ENCODE measurements at places on chromosomes 12 and 14. TPM values are rescaled to one million over a fixed set of nuclear protein-coding genes. Genes with fewer than 3 reads are reported as not detected.

KLRK1 gene
- total RNA-seq: 0.96 TPM

PTGER2 gene
- total RNA-seq: 4.3 TPM

DNA sequence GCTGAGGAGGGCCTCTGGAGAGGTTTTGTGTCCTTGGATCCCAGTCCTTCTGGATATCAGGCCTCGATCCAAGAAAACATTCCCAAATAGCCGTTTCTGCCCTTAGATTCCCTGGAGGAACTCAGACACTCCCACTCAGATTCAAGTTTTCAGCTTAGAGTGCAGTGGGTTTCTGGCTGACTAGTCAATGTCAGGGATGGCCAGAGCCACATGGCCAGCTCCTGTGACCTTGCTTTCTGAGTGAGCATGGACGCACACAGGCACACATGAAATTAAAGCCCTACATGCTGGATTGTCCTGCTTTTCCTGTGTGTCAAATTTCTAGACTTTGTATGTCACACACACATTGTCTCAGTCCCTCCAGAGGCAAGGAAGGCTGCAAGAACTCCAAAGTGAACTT is 86.2 kb downstream of the TNFAIP2 start:
- H3K4me1 ChIP-seq: no peaks in the 10 kb centered on the region
- no peak for DNase-seq
- H3K27ac ChIP-seq: no peak overlapping the region
- H3K36me3 ChIP-seq: no peaks in the 10 kb centered on the region
- no peak overlapping the region for H3K4me3 ChIP-seq

GRCh38 chr14:90455100-90455571 is 58.3 kb downstream of the CALM1 start:
- no peaks in the 10 kb centered on the region for H3K36me3 ChIP-seq
- no peak for DNase-seq
- H3K4me3 ChIP-seq: no peak overlapping the region
- peaks cover 13% of the 10 kb centered on the region for H3K4me1 ChIP-seq
- H3K27ac ChIP-seq: no peak overlapping the region
- H3K27me3 ChIP-seq: no peaks in the 10 kb centered on the region

DNA sequence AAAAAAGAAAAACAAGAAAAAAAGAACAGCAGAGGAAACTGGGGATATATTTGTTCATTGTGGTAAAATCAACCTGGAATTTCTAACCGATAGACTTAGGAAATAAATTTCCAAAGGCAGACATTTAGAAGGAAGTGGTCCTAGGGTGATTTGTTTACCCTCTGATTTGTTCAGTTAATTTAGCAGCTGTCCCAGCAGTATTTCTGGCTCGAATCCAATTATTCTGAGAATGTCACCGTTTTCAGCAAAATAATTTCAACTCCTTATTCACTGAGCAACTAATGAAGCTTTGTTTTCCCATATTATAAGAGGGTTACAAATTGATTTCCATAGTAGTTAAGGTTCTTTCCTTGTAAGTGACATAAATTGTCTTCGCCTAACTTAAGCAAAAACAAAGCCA is 285.2 kb upstream of the SYT10 start:
- DNase-seq: no peak
- H3K4me1 ChIP-seq: no peaks in the 10 kb centered on the region
- no peaks in the 10 kb centered on the region for H3K36me3 ChIP-seq
- no peaks in the 10 kb centered on the region for H3K27me3 ChIP-seq
- H3K4me3 ChIP-seq: no peak overlapping the region

GRCh38 chr12:115916910-115917668 is 360.4 kb downstream of the MED13L start:
- no peaks in the 10 kb centered on the region for H3K36me3 ChIP-seq
- H3K27me3 ChIP-seq: peaks cover 46% of the 10 kb centered on the region
- peaks cover 5% of the 10 kb centered on the region for H3K4me1 ChIP-seq
- no peak overlapping the region for H3K4me3 ChIP-seq
- peak; percentile 82 for DNase-seq
- H3K27ac ChIP-seq: no peak overlapping the region

DNA sequence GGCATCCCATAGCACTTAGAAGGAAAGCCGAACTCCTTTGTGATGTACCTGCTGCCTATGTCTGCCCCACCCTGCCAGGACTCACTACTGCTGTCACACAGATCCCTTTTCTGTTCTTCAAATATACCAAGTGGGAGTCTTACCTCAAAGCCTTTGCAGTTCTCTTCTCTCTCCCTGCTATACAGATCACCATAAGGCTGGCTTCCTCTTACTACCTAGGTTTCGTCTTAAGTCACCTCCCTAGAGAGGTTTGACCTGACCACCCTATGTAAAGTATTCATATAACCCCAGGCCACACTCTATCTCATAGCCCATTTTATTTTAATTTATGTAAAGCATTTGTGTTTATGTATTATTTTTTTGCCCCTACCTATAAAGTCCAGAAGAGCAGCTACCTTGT is 117.6 kb downstream of the CRADD start:
- no peaks in the 10 kb centered on the region for H3K4me1 ChIP-seq
- no peaks in the 10 kb centered on the region for H3K36me3 ChIP-seq
- no peaks in the 10 kb centered on the region for H3K27me3 ChIP-seq
- no peak overlapping the region for H3K4me3 ChIP-seq
- DNase-seq: no peak

DNA sequence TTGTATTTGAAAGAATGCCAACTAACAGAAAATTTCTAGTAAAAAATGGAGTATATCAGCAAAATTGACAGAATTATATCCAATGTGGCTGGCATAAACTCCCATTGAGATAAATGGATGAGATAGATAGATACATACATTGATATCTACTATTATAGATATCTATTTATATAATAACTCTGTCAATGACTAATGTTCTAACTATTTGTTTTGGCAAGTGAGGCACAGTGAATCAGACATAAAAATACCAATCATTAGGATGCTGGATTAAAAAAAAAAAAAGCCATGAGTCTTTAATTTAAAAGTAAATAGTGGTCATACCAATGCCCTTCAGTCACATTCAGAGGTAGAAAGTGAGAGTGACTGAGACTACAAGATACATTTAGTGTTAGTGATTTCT is 33.7 kb upstream of the GLIPR1 start:
- no peaks in the 10 kb centered on the region for H3K36me3 ChIP-seq
- H3K4me3 ChIP-seq: no peak overlapping the region
- H3K4me1 ChIP-seq: no peaks in the 10 kb centered on the region
- DNase-seq: no peak

DNA sequence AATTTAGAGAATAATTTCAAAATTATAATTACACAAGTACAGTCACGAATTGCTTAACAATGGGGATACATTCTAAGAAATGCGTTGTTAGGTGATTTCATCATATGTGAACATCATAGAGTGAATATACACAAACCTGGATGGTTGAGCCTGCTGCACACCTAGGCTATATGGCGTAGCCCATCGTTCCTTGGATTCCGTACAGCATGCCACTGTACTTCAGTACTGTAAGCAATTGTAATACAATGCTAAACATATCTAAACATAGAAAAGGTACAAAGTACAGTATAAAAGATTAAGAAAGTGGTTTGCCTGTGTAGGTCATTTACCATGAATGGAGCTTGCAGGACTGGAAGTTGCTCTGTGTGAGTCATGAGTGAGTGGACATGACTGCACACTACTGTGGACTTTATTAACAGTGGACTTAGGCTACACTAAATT is 286.2 kb downstream of the CACNA1C start:
- DNase-seq: peak; percentile 30
- no peaks in the 10 kb centered on the region for H3K4me1 ChIP-seq
- no peak overlapping the region for H3K4me3 ChIP-seq
- H3K27me3 ChIP-seq: no peaks in the 10 kb centered on the region

GRCh38 chr12:94143438-94143837 is 4.9 kb upstream of the PLXNC1 start:
- H3K4me3 ChIP-seq: no peak overlapping the region
- no peak overlapping the region for H3K27ac ChIP-seq
- H3K4me1 ChIP-seq: peaks cover 6% of the 10 kb centered on the region
- DNase-seq: no peak
- no peaks in the 10 kb centered on the region for H3K36me3 ChIP-seq
- H3K27me3 ChIP-seq: no peaks in the 10 kb centered on the region

GRCh38 chr12:94178054-94178453 is 29.7 kb downstream of the PLXNC1 start:
- H3K27ac ChIP-seq: no peak overlapping the region
- no peaks in the 10 kb centered on the region for H3K27me3 ChIP-seq
- peaks cover 21% of the 10 kb centered on the region for H3K4me1 ChIP-seq
- no peaks in the 10 kb centered on the region for H3K36me3 ChIP-seq
- no peak for DNase-seq
- H3K4me3 ChIP-seq: no peak overlapping the region

DNA sequence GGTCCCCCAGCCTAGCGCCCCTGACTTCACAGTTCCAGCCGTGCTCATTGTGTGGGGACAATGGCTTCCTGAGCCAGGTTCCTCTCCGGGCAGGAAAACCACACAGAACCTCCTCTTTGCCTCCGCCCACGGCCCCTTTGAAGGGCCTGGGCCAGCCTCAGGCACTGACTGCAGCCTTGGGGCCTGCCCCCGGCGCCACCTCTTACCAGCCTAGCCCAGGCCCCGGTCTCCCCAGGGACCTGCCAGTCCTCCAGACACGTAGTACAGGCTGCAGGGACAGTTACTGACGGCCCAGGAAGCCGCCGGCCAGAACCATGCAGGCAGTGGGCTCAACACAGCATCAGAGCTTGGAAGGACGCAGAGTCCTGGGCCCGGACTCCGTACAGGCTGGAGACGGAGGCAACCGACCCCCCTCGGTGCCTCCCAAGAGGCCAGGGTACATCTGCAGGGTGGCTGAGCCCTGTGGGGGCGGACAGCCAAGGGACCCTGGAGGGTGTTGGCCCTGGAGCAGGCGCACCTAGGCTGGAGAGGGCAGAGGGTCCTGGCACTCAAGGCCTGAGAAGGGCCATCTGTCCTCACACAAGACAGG is 20.9 kb upstream of the NUDT14 start:
- no peaks in the 10 kb centered on the region for H3K36me3 ChIP-seq
- H3K27me3 ChIP-seq: peaks cover 38% of the 10 kb centered on the region
- H3K4me3 ChIP-seq: no peak overlapping the region
- peaks cover 34% of the 10 kb centered on the region for H3K4me1 ChIP-seq
- no peak overlapping the region for H3K27ac ChIP-seq

Data from CD4-positive, alpha-beta T cell (primary cell).